DMS153 (cell line): ENCODE measurements at places on chromosomes 6 and 20.

DNA sequence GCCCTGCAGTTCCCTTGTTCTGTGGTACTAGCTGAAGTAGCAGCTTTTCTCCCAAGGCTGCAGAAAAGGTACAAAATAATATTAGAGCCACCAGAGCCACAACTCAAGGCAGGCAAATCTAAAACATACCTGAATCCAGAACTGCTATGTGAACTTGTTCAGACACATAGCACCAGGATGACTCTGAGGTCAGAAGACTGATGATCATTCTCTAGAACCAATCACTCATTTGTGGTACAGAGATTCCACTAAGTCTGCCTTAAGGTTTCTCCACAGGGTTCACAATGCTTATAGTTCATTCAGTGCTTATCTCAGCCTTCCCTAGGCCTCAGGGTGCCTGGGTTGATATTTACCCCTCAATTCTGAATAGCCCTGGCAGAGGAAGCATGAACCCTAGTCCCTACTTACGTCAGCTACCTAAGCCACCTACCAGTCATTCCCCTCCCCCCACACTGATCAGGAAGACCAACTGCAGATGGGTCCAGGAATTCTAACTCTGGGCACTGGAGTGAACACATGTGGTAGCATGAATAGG, 140.9 kb upstream of the MOCS1 start:
- no peak for DNase-seq

DNA sequence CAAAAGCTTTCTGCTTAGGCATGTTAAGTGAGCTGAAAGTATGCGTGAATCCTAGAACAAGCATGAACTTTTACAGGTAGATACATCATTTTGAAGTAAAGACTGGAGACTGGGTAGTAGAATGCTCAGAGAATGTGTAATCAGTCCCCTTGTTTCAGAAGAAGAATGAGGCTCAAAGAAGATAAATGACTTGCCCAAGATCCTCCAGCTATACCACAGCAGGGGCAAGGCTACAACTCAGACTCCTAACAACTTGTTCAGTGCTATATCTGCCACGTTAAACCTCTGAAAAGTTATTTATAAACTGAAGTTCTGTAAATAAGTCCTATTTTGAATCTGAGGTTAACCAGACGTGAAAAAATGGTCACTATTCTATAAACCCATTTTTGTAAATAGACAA, 2.9 kb downstream of the RIPOR2 start:
- DNase-seq = no peak

- DNase-seq = no peak
Measured at GRCh38 chr20:1085492-1086276, 32.7 kb upstream of the PSMF1 start.

- no peak for DNase-seq
Measured at GRCh38 chr20:59633656-59634251, 29.4 kb downstream of the PHACTR3 start.

GRCh38 chr20:37741055-37741454, 47.2 kb downstream of the CTNNBL1 start:
- DNase-seq = no peak

- no peak for DNase-seq
Measured at GRCh38 chr6:23325065-23325464, 755.7 kb downstream of the HDGFL1 start.
